ENCODE measurements at places on chromosomes 2 and 18.
A peak's percentile ranks its signal among the peaks of the same experiment; 100 is the strongest.

DNA sequence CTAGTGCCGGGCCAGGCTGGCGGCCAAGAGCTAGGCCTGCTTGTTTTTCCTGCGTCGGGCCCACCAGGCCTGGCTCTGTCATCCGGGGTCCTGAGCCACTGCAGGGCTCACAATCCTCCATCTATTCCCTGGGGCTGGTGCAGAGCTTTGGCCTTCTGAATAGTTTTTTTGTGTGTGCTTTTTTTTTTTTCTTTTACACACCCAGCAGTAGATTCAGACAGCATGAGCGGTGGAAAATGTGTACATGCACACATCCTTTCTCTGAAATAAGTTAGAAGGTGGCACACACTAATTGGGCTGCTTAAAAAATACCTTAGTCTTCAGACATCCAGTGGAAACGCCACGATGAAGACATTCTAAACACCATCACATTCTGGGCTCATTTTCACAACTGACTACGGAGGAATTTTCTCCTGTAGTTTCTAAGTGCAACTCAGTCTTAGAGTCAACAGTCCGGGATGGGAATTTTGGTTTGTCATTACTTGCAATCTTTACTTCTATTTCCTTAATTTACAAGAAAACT is 6.1 kb downstream of the ZFP36L2 start:
- DNase-seq = no peak

- no peak for DNase-seq
Measured at GRCh38 chr18:46344416-46345180, 240.4 kb downstream of the HAUS1 start.

- DNase-seq = no peak
Measured at GRCh38 chr2:142989273-142990204, 112.1 kb downstream of the KYNU start.

DNA sequence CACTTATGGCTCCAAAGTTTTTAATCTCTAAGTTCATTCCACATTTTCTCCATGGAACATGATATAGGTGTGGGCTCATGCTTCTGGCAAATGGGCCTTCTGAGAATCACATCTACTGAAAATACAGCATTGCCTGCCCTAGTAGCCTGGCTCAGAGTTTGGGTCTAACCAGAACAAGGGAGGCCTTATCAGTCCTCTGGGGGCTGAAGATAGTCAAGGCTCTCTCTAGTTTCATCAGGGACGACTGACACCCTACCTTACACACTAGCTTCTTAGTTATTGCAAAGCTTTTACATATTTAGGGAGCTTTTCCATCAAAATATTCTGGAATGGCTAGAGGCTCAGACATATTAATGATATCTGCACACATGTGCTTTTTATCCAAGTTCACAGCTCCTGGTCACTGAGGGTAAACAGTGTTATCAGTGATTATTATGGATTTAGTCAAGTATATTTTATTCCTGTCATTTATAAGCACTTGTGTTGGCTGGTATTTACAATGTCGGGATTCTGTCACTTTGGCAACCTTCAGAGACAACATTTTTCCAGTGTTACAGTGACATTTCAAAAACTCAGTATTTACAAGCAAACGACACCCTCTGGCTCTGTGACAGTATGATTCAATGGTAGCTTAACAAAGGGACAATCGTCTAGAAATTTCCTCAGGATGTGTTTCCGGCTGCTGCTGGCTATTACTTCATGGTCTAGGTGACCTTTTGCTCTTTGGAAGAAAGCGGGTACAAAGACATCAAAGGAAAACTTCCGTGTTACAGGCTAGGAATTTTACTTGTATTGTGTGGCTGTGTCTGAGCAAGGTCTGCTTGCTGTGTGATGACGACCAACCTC is 200.6 kb downstream of the TCF4 start:
- no peak for DNase-seq

GRCh38 chr2:170548304-170548703 is 166.8 kb upstream of the SP5 start:
- no peak for DNase-seq

- DNase-seq = no peak
Measured at GRCh38 chr2:199575416-199575815, 117.7 kb upstream of the SATB2 start.

- peak; percentile 63 for DNase-seq
Measured at GRCh38 chr2:33240178-33240577, 236.3 kb upstream of the RASGRP3 start.

Data from kidney epithelial cell (primary cell).